Fibroblast of pulmonary artery (primary cell): ENCODE measurements at places on chromosomes 6 and 20.

GRCh38 chr6:93784794-93785693 is 365.7 kb upstream of the EPHA7 start:
- DNase-seq, result peak; percentile 88

DNA sequence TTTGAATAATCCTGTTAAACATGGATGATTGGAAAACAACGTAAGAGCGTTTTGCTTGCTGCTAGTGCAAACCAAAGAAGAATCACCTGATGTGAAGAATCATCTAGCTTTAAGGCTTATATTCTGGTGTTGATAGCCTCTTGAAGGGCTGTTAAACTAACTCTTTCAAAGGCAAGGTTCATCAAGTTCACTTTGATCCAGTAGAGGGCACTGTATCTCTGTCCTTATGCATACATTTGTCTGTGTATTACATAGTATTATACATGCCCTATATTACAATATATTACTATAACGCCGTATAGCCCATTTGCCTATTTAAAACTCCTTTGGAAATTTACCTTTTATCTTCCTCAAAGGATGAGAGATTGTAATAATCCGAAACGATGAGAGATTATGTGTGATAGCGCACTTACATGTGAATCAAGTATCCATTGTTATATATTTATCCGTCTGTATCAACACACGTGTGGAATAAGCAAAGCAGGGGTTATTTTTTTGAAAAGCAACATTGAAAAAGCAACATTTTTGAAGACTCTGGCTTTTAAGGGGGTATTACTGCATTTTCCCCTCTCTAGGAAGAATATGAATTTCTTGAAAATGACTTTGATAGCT is 50.8 kb upstream of the NRN1 start:
- peak; percentile 35 for DNase-seq

DNA sequence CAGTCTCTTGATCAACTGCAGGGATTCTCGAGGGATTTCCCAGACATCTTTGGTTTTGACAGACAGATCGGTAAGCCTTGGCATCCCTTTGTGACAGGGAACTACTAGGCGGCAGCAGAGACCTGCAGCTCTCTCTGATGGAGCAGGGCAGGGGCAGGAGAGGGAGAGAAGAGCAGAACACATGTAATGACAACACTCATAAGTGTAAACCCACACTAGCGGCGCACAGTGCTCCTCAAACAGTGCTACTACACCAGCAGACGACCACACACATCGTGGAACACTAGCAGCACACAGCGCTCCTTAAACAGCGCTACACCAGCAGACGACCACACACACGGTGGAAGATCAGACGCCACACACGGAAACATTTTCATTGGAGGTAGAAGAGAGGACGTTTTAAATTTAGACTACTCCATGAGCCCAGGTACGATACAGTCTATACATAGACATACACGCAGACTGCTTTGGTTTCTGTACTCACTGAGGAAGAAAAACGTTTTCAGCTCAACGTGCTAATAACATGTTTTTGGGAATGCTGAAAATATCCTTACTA is 94.5 kb upstream of the TRAF3IP2 start:
- DNase-seq, result no peak

DNA sequence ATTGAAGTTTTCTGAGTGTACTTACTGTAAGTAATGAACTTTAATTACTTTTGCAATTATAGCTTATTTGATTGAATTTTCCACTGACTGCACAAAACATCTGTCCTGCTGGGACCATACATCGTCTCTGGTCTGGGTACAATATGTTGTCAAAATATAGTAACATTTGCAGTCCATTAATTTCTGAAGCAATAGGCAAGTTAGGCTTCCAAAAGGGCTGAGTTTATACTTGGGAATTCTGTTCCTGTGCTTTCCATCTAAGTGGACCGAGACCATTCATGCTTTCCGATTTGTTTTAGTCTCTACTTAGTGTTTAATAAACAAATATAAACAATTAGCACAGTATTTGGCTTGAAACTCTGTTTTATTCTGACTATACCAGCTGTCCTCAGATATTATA is 139.3 kb downstream of the RFPL4B start:
- no peak for DNase-seq

- DNase-seq, result peak; percentile 69
Observed at GRCh38 chr6:138692978-138693909, 80.3 kb upstream of the CCDC28A start.

GRCh38 chr6:33772902-33773472 is 15.9 kb downstream of the LEMD2 start:
- no peak for DNase-seq

DNA sequence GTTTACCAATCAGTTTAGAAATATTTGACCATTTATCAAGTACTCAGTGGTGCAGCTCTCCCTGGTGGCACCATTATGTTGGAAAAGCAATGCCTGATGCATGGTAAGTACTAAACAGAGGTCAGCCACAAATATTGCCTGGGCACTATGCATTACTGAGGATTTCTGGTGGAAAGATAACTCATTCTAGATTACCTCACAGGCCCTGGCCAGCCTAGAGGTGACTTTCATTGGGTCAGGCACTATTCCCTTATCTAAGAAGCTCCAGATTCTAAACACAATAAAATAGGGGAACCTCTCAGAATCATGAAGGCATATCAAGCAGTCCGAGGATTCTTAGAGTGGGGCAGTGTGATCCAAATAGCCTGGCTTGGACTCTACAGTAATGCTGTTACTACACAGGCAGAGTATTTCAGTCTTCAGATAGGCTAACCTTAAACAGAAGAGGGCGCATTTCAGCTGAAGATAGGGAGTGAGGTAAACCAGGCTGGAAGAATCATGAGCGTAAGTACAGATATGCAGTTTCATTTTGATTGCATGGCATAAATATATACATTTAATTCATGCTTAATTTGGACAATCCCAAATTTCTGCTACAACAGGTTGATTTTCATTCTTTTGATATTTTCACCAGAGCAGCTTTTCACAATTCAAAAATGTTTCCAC is 12.1 kb downstream of the LGSN start:
- peak; percentile 70 for DNase-seq

DNA sequence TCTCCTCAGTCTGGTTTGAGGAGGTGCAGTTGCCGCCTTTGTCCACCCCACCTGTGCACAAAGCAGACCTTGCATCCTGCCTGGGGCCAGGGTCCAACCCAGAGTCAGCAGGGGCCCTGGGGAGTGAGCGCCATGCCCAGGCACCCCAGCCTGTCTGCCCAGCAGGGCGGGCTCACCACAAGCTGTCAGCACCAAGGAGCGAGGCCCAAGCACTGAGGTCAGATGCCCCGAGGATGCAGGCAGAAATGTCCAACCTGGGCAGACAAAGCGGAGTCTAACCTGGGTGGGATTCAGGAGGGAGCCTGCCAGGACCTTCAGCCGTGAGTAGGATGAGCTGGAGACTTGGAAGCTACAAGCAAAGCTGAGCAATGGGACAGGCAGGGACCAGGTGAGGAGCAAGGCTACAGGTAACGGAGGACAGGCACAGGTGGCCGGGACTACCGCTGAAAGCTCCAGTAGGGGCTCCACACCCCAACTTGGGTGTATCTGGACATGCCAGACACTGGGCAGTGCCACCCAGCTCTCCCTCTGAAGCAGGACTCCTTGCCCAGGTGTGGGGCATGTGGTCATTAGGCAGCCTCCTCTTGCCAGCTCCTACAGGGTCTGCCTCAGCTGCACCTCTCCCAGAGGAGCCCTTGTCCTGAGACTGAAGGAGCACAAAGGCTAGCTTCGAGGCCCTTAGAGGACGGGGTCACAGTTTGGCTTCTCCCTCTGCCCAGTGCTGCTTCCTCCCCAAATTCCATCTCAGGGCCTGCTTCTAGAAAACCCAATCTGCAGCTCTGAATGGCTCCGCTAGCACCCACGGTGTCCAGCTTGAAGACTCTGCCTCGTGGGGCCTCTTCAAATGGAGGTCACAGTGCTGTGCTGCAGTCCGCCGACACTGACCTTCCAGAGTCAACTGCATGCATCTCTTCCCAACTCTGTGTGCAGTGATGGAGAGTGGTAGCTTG is 210.6 kb upstream of the CDYL start:
- DNase-seq, result no peak

- DNase-seq, result no peak
Observed at GRCh38 chr20:32560989-32561830, 23.9 kb downstream of the NOL4L start.

DNA sequence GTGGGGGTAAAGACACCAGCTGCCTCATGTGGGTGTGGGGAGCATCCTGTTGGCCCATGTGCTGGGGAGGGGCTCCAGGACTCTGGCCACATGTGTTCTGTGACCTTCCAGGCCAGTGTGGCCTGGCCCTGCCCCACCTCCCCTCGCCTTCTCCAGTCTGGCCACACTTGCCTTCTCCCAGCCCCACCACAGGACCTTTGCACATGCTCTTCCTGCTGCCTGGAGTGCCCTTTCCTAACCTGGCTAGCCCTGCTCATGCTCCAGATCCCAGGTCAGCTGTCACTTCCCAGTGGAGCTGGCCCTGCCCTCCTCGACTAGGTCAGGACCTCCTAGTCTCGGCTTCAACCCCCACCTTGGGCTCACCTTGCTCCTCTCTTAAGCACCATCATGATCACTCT is 183.8 kb downstream of the CDH4 start:
- DNase-seq, result no peak

DNA sequence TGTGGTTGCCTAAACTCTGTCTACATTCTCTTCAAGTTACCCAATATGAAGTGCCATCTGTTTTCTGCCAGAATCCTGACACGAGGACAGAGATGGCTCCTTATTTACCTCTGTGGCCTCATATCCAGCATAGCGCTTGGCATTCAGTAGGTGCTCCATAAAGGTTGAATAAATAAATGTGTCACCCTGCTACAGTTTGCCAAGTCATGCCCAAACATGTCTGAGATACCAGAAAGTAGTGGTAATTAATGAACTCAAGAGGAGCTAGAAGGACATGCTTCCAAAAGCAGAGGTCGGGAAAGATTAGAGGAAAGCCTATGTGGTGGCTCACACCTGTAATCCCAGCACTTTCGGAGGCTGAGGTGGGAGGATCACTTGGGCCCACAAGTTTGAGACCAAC is 30.9 kb upstream of the E2F3 start:
- DNase-seq, result no peak

GRCh38 chr6:125157725-125158124 is 4.2 kb downstream of the TPD52L1 start:
- no peak for DNase-seq

DNA sequence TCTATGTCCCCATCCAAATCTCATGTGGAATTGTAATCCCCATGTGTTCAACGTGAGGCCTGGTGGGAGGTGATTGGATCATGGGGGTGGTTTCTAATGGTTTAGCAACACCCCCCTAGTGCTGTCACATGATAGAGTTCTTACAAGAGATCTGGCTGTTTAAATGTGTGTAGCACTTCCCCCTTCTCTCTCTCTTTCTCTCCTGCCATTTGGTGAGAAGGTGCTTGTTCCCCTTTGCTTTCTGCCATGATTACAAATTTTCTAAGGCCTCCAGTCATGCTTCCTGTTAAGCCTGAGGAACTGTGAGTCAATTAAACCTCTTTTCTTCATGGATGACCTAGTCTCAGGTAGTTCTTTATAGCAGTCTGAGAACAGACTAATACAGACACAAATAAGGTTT is 165.4 kb downstream of the OGFRL1 start:
- no peak for DNase-seq
